ENCODE measurements at places on chromosomes 4 and X.

- DNase-seq: no peak
Observed at GRCh38 chr4:113822555-113823290, 61.2 kb upstream of the CAMK2D start.

DNA sequence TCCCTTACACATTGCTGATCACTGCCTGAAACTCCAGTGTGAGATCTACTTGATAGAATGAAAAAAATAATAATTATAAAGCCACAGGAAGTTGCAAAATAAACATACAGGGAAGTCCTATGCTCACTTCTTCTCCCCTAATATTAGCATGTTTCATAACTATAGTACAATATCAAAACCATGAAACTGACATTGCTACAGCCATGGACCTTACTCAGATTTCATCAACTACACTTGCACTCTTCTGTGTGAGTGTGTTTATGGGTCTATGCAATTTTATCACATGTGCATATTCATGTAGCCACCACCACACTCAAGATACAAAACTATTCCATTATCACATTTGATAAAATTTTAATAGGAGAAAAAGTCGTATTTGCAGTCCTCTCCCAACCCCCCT is 57.3 kb downstream of the SPINK2 start:
- no peak for DNase-seq

DNA sequence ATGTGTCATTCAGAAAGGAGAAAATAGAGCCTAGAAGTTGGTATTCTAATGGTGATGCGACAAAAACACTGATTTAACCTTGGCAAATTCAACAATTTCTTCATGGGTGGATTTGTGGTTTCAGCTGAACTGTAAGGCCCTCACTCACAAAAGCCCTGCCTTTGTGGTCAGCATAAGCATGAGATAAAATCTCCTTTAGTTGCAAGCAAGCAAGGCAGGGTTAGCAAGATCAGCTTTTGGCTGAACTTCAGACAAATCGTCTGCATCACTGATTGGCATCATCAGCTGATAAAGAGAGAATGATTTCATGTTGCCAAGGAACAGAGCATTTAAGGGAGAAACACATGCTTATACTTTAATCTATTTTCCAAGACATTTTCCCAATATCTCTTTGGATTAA is 2582.2 kb downstream of the PCDH7 start:
- DNase-seq: no peak

DNA sequence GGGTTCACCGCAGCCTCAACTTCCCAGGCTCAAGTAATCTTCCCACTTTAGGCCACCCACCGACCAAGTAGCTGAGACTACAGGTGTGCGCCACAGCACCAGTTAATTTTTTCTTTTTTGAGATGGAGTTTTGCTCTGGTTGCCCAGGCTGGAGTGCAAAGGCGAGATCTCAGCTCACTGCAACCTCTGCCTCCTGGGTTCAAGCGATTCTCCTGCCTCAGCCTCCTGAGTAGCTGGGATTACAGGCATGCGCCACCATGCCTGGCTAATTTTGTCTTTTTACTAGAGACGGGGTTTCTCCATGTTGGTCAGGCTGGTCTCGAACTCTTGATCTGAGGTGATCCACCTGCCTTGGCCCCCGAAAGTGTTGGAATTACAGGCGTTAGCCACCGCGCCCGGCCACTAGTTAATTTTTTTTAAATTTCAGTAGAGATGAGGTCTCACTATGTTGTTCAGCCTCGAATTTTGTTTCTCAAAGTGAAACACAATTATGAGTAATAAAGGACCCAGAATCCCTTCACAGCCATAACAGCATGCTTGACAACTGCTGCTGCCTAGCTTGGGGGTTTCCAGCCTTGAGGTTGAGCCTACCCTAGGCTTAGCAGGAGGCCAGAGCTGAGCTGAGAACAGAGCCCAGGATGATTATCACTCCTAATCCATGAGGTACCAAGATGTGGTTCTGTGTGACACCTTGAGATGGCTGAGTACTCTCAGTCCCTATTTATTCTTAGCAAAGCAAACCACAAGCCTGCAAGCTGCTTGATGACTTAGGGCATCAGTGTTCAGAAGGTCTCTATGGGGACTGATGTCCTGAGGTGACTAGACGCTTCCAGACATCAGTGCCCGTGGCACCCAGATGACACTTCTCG is 41.6 kb upstream of the NKRF start:
- no peak for DNase-seq

GRCh38 chr4:170949084-170949483 is 859.3 kb upstream of the AADAT start:
- no peak for DNase-seq

DNA sequence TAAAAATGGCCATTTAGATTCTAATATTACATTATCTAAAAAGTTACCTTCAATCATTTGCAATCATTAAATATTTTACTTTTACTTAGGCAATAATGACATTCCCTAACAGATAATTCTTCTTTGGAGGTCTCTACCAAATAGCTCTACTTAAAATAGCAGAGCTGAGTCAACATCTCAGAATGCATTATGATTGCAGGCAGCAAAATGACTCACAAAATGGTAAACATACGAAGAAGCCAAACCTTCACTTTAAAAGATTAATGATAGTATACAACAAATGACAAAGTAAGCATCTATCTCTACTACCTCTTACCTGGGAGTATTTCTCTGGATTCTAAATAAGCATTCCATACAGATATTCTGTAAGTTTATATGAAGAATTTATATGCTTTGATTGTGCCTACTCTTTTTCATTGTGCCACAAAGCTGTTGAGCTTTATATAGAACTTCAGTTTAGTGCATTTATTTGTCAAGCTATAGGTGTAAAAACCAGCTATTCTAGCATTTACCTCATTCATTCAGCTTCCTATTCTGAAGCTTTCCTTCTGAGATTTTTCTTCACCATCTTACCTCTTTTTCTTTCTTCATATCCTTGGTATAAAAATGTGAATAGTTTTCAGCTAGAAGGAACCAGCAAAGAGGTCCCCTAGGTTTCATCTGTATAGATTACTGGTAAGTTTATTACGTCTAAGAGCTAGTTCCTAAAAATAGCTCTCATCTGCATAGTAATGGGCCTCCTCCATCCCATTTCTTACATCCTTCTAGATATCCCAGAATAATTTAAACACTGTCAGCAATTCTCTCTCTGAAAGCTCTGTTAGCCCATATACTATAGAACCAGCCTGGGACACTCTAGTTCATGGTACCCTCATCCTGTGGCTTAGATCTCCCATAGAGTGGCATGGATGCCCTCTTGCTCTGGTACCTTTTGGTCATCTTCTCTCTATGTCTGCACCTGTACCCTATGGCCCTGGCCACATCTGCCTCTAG is 17.2 kb upstream of the SPCS3 start:
- DNase-seq: no peak
